ENCODE measurements at places on chromosomes 7 and 10.

DNA sequence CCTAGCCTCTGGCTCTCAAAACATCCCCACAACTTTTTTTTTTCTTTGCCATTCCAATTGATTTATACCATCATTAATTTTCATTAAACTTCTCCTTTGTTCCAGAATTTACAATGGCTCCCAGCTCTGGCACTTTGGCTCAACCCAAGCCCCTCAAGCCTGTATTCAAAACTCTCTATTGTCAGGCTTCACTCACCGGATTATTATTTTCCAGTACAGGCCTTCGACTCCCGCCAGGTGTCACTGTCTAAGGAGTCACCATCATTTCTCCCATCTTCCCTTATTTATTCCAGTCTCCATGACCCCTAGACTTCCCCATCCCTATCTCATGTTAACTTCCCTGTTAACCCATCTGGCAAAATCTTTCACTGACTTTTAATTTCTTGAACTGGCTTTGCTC is 67.8 kb downstream of the HIPK2 start:
- no peak for DNase-seq

- DNase-seq: no peak
Observed at GRCh38 chr7:40622941-40623501, 488.2 kb downstream of the SUGCT start.

DNA sequence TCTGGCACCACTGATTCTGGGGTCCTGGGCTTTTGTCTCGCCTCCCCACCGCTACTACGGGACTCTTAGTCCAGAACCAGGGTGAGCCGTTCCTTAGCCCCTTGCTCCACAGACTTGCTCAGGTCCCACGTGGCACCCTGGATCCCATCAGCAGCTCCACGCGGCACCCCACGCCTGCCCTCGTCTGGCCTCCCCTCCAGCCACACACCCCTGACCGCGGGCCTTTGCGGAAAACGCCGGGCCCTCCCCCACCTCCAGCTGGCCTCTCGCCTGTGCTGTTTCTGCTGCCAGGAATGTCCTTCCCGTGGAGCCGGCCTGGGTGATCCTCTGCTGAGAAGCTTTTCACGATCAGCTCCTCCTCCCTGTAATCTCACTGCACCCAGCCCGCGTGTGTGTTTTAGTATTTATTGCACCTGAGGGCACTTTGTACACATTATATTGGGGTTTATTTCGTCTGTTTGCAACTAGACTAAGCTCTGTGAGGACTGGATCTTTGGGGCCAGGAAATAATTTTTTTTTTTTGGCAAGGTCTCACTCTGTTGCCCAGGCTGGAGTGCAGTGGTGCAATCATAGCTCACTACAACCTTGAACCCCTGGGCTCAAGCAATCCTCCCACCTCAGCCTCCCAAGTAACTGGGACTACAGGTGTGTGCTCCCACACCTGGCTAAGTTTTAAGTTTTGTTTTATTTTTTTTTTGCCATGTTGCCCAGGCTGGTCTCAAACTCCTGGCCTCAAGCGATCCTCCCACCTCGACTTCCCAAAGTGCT is 10.5 kb upstream of the TTYH3 start:
- peak; percentile 24 for DNase-seq

DNA sequence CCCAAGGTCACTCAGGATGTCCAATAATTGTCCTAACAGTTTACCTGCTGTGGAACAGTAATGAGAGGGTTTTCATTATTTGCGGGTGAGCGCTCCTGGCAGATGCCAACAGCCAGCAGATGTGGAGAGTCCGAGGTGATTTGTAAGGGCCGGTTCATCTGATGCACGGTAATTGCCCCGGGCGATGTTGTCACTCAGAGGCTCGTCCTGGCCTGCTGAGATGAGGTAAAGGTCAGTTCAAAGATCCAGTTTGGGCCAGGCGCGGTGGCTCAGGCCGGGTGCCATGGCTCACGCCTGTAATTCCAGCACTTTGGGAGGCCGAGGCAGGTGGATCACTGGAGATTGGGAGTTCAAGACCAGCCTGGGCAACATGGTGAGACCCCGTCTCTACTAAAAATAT is 16.9 kb downstream of the LHPP start:
- no peak for DNase-seq

- DNase-seq: no peak
Observed at GRCh38 chr10:89002226-89002978, 11.8 kb downstream of the FAS start.

GRCh38 chr7:42877862-42878261 is 34.0 kb downstream of the C7orf25 start:
- no peak for DNase-seq

GRCh38 chr10:113562069-113562468 is 9.2 kb downstream of the HABP2 start:
- no peak for DNase-seq

DNA sequence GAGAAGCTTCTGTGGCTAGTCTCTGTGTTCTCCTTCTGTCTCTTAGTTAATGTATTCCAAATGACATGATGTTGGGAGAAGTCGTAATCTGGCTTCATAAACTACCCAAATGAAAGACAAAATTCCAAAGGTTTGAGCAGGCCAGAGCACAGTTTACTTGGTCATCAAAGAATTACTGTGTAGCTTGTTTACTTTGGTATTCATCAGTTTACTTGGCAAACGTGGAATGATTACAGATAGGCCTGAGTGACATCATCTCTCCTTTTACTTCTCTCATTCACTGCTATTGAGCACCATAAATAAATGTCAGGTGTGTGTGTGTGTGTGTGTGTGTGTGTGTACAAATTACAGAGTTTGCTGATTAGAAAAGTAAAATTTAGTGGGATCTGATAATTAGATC is 327.3 kb downstream of the PHTF2 start:
- no peak for DNase-seq

- DNase-seq: no peak
Observed at GRCh38 chr7:98719396-98719795, 102.3 kb downstream of the NPTX2 start.

Data from hypothalamus (tissue), 51 donors.